ENCODE measurements at places on chromosomes 7 and 10.

DNA sequence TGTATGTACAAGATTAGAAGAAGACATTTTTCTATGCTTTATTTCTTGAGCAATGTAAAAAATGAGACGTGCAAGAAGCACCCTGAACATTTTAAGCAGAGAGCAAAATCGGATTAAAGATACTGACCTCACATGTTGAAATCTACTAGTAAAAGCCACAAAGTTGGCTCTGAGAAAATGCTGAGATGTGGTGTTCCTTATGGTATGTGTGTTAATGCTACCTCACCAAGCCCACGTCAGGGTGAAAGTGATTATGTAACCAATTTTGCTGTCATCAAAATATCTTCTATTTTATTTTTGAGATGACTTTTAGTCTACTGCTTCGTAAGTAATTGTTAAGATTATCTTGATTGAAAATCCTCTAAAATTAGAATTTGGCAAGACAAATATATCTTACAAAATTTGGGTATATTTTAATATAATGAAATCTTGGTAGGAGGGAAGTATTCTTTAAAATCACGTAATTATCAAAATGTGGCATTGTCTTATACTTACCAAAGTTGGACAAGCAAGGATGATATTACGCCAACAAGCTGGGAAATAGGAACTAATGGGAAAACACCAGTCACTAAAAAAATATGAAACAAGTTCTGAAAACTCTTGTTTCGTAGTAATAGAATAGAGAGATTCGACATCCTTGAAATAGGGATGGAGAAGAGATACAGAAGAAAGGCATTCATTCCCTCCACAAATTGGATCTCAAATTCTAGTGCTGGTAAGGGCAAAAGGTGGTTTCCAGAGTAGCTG is 5.8 kb downstream of the ADO start:
- DNase-seq, result no peak

GRCh38 chr10:50347394-50347802 is 96.1 kb upstream of the ASAH2 start:
- no peak for DNase-seq

DNA sequence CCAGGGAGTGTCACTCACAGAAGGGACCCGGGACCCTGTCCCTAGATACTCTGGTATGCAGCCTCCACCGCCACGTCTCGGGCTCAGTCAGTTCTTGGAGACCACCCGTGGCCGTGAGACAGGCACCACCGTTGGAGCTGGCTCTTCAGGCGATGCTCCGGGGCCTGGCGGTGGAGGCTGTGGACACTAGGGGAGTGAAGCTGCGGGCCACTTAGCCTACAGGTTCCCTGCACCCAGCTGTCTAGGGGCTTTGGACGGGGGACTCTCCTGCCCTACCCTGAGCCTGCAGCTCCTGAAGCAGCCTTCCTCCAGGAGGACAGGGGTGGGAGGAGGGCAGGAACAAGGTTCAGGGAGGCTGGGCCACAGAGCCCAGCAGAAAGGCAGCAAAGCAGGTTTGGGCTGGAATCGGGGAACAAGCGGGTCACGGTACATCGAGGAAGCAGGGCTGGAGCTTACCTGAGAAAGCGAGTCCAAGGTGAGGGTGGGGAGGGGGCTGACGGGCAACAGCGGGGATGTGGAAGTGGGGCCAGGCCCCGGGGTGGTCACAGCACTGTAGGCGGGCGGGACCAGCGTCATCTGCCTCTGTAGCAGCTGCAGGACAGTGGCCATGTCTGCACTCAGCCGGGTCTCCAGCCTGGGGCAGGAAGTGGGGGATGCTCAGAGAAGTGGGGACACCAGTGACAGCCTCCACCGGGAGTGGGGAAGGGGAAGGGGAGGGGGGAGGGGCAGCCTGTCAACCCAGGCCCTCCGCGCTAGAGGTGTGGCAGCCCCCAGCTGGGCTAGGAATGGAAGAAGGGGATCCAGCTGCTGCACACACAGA is 31.5 kb downstream of the KCNH2 start:
- DNase-seq, result no peak

DNA sequence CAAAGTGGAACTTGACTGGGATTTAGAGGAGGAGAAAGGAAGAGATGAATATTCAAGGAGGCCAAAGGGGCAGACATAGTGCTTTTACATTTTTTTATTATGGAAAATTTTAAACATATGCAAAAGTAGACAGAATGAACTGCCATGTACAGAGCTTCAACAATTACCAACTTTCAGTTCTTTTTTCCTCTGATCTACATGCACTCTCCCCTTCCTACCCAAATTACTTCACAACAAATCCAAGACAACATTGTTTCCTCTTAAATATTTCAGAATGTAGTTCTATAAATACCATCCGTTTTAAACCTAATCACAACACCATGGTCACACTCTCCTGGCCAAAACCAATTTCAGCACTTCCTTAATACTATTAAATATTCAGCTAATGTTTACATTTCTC is 83.5 kb upstream of the FZD1 start:
- no peak for DNase-seq

DNA sequence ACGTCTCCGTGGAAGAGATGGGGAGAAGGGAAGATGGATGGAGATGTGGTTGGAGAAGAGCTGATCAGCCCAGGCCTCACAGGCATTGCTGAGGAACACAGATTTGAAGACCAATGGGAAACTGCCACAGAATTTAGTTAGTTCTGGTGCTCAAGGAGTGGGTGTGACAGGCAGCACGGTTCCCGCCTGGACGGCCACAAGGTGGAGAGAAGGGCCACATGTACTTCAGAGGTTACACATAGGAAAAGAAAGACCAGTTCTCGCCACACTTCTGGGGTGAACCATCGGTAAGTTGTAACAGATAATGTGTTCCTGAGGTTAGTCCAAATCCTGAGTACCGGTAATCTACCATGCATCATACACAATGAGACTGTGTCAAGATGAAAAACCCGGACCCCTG is 29.5 kb upstream of the GJD4 start:
- no peak for DNase-seq

DNA sequence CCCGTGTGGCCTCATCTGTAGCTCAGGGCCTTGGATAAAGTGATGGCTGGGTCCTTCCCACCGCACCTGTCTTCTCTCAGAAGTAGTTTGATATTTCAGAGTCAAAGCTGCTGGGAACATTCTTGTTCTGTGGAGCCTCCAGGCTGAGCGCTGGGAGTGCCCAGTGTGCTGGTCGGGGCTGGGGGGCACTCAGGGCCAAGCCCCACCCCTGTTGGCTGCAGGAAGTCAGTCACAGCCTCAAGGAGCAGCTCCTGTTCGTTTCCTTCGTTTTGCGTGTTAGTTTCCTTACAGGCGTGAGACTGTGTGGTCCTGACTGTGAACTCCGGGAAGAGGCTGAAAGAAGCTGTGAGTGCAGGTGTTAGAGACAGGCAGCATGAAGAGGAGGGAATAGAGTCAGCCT is 33.2 kb downstream of the POR start:
- DNase-seq, result no peak

DNA sequence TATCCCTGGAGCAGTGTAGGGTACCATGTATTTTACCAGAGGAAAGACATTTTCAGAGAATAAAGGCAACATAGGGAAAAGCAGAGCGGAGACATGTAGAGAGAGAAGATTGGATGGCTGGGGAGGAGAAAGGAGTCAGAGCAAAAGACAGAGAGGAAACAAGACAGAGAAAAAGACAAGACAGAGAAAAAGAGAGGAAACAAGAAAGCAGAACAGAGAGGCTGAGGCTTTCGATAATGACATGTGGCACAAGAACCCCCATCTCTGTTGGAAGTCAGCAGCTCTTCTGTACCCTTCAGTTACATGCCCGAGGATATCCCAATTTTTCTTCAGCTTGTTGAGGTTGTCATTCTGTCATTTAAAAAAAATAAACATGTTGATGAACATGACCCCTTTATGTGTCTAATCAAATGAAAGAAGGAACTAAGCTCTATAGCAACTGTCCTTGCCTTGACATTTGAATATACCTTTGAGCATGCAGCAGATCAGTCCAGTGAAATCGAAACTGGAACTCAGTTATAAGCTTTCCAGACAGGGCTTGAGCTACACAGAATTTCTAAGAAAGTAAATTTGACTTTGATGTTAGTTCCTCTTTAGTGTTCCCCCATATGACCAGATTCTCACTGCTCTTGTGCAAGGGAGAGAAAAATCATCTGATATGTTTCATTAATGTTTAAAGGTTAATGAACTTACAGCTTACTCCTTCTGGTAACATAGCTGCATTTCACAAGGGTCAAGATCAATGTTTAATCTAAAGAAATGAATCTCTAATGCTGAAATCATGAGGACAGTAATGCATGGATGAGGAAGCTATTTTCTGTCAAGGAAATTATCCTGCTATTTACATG is 75.1 kb upstream of the SP4 start:
- DNase-seq, result no peak

DNA sequence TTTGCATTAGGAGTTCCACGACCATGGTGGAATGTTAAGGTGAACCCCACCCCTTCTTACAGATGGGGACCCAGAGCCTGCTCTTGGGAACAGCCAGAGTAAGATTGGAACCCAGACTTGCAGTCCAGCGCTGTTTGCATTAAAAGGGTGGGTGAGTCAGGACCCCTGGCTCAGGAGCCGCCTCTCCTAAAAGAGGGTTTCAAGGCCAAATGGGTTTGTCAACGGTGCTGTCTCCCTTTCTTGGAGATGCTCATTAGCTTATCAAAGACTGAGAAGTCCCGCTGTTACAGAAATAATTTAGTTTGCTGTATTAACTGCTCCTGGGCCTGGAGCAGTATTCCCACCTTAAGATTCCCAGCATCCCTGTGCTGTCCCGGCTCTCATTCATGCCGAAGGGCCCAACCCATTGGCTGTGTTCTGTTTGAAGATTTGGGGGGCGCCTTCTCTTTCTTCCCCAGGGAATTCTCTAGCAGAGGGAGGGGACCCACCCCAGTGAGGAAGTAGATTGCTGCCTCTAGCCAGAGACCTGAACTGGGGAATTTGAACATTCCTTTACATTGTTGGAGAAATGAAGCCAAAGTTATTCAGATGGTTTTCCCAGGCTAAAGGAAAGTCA is 1.8 kb downstream of the MARVELD1 start:
- no peak for DNase-seq

DNA sequence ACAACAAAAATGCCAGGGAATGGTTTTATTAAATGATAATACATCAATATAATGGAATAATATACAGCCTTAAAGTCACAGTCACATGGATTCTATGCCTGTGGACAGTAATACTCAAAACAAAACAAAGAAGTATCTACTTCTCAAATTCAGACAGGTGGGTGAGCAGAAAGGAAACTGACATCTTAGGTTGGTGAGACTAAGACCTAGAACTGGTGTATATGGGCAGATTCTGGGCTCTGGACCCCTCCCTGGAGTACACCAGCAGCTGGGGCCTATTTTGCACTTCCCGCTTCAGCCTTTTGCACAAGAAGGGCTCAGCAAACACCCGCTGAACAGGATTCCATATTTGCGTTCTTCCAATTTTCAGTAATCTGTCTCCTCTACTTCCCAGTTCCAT is 5.4 kb upstream of the FIS1 start:
- no peak for DNase-seq

- peak; percentile 83 for DNase-seq
Observed at GRCh38 chr7:135801045-135801693, 52.6 kb upstream of the FAM180A start.

DNA sequence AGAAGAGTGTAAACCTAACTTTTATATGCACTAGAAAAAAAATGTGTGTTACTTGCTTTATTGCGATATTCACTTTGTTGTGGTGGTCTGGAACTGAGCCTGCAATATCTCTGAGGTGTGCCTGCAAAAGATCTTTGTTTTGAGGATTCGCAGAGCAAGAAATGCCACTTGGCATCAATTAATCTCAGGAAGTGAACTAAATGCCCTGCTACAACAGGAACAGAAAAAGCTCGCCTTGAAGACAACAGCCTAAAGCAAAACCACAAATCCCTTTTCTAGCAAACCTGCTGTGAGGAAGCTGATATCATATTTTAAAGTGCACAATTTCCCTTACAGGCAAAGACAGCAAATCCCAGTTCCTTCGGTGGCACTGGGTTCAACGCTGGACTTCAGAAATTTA is 675.8 kb downstream of the KCNMA1 start:
- no peak for DNase-seq

GRCh38 chr7:15781944-15782343 is 95.5 kb upstream of the MEOX2 start:
- DNase-seq, result no peak

- DNase-seq, result no peak
Observed at GRCh38 chr10:1242975-1243374, 186.8 kb downstream of the WDR37 start.

GRCh38 chr7:19397911-19398310 is 252.7 kb upstream of the FERD3L start:
- no peak for DNase-seq

GRCh38 chr10:89165923-89166322 is 41.2 kb downstream of the CH25H start:
- no peak for DNase-seq

GRCh38 chr7:150814328-150815001 is 13.9 kb downstream of the TMEM176A start:
- no peak for DNase-seq

DNA sequence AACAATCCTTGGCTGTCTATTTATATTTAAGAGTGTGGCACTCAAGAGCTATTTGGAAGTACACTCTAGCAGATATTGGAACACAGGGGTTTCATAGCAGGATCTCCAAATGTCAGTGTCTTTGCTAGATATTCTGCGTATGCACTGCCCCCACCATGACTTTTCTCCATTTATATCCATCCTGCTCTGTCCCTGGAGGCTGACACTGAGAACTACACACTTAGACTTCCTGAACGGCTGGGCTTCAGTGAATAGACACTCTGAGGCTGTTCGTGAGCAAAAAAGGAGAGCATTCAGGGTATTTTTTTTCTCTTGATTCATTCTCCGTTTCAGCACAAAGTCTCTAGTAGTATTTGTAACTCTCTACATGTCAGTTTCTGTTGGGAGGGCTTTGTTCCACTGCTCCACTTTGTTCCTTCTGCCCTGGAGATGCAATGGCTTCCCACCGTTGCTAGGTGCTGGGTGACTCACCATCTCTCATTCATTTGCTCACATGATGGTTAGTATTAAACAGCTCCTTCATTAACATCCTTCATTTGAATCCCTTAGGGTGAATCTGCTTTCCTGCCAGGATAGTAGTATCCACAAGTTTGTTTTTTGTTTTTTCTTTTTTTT is 155.9 kb upstream of the SLC13A1 start:
- DNase-seq, result peak; percentile 40

Data from HEK293T (cell line).